ENCODE measurements at places on chromosomes 12 and 14.

DNA sequence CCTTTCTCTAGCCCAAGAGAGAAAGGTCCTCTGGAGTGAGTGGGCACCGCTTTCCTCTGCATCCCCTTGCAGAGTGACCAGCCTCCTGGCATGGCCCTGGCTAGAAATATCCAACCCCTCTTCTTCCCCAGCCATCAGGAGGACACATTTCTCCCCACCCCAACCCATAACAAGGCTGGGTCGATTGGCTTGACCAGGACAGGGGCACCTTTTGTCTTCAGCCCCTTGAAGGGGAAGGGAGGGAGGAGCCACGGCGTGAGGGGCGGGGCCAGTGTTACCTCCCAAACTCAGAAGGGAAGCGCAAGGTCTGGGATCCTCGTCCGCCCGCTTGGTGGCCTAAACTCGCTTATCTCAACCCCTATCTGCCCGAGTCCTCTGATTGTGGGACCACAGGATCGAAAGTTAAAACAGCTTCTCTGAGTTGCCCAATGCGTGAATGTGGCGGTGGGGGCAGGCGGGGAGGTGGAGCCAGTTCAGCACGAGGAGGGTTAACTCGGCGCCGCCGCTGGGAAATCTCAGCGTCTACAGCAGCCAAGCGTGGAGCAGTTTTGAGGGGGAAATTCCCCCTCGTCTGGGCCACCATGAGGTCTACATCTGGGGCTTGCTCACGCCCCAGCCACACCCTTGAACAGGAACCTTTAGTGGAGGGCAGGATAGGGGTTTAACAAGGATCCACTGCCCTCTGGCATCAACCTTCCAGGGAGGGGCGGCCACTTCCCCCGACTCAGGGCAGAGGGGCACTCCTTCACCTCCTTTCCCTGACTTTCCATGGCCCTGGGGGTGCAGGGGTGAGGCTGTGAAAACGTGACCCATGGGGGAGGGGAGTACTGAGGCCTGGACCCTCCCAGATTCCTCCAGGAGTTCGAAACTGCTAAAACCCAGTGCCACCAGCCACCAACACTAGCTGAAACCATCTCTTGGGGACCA is 795 bp downstream of the STAT6 start:
- peak; percentile 55 for DNase-seq

GRCh38 chr14:38524636-38525509 is 269.0 kb upstream of the CLEC14A start:
- no peak for DNase-seq

DNA sequence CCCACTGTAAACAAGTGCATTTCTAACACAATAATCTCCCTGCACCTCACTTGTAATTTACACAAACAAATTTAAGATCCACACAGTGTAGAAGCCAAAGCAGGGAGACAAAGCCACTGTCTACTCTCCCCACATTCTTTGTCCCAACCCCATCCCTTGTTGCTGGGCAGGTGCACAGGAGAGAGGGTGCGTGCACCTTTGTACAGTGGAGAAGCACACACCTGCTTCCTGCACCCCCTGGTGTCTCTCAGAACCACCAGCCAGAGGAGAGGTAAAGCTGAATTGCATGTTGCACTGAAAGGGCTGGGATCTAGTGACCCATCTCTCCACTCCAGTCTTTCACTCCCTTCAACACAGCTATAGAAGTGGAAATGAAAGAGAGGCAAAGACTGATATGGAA is 51.4 kb upstream of the IFNG-AS1 start:
- no peak for DNase-seq

DNA sequence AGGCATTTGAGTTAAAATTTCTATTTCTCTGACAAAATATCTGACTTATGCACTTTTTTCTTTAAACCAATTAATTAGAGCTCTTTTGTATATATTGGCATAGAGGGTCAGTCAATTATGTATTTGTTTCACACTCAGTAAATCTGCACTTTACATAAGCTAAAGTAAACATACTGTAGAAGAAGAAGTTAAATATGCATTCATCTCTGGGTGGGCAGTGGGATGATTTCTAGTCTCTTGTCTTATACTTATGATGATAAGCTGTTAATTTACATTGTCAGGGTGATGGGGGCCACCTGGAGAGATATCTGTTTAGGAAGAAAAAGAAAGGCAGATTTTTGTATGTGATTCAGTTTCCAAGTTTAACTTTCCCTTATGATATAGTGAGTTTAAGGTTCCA is 330.8 kb downstream of the IPO8 start:
- no peak for DNase-seq

GRCh38 chr12:102874819-102875218 is 42.2 kb downstream of the PAH start:
- no peak for DNase-seq

- DNase-seq, result no peak
Measured at GRCh38 chr12:87363497-87364084, 665.6 kb downstream of the C12orf50 start.

DNA sequence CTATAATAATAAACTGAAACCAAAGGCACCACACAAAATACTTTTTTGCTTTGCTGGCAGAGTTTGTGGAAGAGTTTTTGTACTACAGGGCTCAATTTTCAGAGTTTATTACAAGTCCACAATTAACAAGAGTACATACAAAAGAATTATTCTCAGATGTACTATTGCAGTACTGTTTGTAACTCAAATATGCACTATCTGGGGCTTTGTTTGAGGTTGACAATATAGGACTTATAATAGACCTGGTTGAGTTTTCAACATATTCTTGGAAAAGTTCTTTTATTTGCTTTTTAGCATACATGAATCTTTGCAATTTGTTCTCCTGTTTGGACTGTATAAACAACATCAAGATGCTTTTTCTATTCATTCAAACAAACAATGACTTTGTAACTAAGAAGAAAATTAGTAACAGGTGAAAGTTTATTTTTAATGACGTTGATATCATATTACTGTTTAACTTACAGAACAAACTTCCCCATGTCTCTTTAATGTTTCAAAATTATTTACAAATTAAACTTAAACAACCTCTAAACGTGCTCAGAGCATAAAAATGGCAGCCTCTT is 407.4 kb upstream of the PRICKLE1 start:
- DNase-seq, result no peak

GRCh38 chr12:55314043-55314442 is at the start of gene OR6C1:
Gene OR6C1, plus strand, starts transcription at chr12:55314343. Its CDS starts 6,257 bp downstream, at chr12:55320600.
- DNase-seq, result no peak

DNA sequence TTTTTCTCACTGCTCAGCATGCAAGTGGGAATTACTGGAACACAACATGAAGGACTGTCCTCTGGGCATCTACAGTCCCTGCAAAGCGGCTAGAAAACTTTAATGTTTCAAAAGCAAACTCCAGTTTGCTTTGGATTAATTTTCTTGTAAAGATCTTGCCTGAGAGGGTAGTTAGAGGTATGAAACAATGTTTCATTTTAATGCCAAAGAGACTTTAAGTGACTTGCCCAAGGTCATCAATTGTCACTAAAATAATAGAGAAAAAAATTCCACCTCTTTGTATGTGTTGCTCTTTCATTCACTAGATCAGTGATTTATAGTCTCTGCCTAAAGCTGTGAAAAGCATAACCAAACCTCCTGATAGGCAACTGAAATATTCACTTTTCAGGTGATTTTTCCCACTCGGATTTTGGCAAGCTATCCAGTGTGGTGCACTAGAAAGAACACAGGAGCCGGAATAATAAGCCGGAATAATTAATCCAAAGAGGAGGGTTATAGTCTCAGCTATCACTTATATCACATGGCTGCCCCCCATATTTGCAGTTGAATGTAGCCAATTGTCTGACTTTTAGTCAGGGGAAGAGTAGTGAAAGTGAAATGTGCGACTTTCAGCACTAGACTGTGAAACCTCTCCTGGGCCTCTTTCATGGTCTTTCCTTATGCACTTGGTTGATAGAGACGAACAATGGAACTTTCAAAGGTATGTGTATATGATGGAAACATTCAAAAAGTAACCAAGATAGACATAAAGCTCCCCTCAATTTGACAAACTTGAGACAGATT is 107.7 kb downstream of the SLC6A15 start:
- no peak for DNase-seq

- no peak for DNase-seq
Measured at GRCh38 chr12:93078059-93078458, 149.0 kb upstream of the EEA1 start.

GRCh38 chr12:16520328-16520727 is 85.6 kb downstream of the LMO3 start:
- no peak for DNase-seq

DNA sequence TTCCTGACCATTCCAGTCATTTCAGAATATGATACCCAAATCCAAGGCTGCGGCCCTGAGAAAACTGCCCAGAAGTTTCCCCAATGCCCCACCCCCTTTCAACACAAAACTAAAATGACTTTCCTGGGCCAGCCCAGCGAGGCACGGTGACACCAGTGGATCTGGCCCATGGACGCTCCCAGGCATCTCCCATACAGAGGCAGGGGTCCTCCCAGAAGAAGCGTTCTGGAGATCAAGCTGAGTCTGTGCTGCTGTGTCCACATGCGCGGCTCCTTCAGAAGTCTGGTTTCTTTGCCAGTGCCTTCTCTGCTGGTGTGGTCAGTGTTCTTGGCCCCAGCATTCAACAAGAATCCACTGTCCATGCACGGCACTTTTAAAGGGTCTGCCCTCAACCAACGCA is 228.2 kb upstream of the SFSWAP start:
- no peak for DNase-seq

GRCh38 chr14:38127784-38128183 is 79.9 kb upstream of the SSTR1 start:
- no peak for DNase-seq

GRCh38 chr14:72049462-72049861 is 117.2 kb downstream of the RGS6 start:
- DNase-seq, result no peak

DNA sequence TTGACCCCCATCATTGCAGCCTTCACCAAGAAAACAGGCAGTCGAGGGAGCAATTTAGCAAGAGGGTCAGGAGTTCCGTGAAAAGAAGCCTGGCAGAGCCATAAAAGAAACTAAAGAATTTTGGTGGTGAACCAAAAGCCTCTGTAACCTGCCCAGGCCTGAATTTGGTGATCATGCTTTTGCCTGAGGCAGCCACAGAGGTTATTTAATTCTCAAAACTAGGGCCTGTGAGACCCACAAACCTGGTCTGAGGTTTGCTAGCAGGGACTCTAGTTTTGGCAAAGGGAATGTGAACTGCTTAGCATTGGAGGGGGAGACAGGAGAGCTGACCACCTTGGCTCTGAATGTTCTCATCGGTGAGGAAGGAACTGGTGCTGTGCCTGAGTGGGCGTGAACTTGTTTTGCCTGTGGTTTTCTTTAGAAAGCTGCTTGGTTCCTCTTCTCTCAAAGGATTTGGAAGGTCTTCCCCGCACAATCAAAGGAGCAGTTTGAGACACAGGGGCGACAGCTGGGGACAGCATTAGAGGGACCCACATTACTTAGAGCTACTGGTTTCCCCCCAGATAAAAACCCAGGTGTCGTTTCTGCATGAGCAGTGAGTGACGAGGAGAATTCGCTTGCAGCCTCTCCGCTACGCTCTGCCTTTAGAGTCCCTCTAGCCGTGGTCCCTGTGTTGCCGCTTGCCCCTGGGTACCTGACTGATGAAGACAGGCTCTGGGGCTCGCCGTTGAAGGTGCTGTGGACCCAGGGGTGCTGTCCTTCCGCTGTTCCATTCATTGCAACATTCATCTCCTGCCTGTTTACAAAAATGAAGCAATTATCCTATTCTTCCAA is 12.6 kb upstream of the WNT5B start:
- no peak for DNase-seq

- DNase-seq, result peak; percentile 40
Measured at GRCh38 chr12:47882781-47883546, 21.8 kb downstream of the VDR start.

GRCh38 chr14:104696671-104697316 is 7.4 kb downstream of the INF2 start:
- DNase-seq, result no peak

GRCh38 chr12:113097716-113098440 is 37.7 kb downstream of the RASAL1 start:
- DNase-seq, result no peak

GRCh38 chr14:76163668-76164363 is 12.1 kb downstream of the GPATCH2L start:
- no peak for DNase-seq

DNA sequence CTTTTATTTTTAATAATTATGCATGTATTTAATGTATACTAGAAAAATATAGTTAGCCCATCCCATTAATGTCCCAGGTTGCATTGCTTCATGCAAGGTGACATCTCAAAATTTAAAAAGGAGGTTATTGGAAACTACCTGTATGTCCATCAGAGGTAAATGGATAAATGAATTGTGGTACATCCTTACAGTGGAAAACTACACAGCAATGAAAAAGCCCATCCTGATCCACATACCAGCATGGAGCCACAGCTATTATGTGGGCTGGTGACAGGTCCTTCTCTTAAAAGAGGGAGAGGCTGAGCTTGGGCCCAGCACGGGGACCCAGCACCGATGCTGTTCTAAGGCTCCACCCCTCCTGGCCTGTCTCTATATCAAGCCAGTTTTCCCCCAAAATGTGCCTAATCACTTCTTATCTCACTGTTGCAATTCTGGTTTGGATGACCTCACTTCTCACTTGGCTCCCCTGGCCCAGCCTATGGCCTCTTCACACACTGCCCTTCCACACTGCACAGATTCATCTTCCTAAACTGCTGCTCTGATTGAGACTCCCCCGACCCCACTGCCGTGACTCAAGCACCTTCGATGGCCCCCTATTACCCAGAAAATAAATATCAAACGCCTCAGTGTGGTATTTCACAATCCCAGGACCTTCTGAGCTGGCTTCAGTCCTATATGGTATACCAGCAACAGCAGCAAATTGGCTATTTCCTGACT is 97.1 kb upstream of the NCOR2 start:
- DNase-seq, result no peak

GRCh38 chr14:39593377-39593776 is 161.1 kb upstream of the FBXO33 start:
- no peak for DNase-seq

GRCh38 chr12:109987615-109988014 is 8.6 kb downstream of the GIT2 start:
- no peak for DNase-seq

GRCh38 chr12:42921741-42922504 is 332.4 kb upstream of the PRICKLE1 start:
- DNase-seq, result peak; percentile 11

DNA sequence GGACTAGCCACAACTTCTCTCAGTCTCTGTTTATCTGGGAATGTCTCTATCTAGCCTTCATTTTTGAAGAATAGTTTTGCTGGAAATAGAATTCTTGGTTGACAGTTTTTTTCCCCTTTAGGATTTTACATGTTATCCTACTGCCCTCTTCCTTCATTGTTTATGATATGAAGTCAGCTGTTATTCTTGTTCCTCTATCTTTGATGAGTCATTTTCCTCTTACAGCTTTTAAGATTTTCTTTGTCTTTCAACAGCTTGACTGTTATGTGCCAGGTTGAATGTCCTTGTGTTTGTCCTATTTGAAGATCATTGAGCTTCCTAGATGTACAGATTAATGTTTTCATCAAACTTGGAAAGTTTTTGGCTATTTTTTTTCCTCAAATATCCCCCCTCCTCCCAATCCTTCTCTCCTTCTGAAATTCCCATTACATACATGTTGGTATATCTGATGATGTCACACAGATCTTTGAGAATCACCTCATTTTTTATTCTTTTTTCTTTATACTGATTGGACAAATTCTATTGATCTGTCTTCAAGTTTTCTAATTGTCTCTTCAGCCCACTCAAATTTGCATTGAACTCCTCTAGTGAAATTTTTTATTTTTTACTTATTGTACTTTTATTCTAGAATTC is 4.5 kb upstream of the GOLGA5 start:
- no peak for DNase-seq

- DNase-seq, result no peak
Measured at GRCh38 chr14:80049055-80049454, 162.2 kb downstream of the DIO2 start.

- no peak for DNase-seq
Measured at GRCh38 chr12:30896461-30896860, 30.1 kb upstream of the TSPAN11 start.

Measured in PC-9 (cell line).